Activated T-helper 1 cell treated with anti-CD3 and anti-CD28 coated beads, Interleukin-12 subunit alpha, Interleukin-12 subunit beta, Interleukin-2, Interleukin-4 antibody, amounts not matched to agents 30 ng/mL and 10 ng/mL and 1 ng/mL, durations not matched to agents 14 hours and 24 hours and 36 hours (primary cell): ENCODE measurements at places on chromosomes 6 and 20.

- DNase-seq, result no peak
- H3K27me3 ChIP-seq, result peaks cover 9% of the 10 kb centered on the region
- peaks cover 15% of the 10 kb centered on the region for H3K36me3 ChIP-seq
- H3K4me3 ChIP-seq, result no peak overlapping the region
Measured at GRCh38 chr20:62675877-62676260, 32.8 kb upstream of the NTSR1 start.

- no peaks in the 10 kb centered on the region for H3K4me1 ChIP-seq
- DNase-seq, result no peak
- no peak overlapping the region for H3K4me3 ChIP-seq
- peaks cover 2% of the 10 kb centered on the region for H3K27me3 ChIP-seq
- no peak overlapping the region for H3K27ac ChIP-seq
- H3K36me3 ChIP-seq, result no peaks in the 10 kb centered on the region
Measured at GRCh38 chr6:47852727-47853126, 70.9 kb downstream of the OPN5 start.

DNA sequence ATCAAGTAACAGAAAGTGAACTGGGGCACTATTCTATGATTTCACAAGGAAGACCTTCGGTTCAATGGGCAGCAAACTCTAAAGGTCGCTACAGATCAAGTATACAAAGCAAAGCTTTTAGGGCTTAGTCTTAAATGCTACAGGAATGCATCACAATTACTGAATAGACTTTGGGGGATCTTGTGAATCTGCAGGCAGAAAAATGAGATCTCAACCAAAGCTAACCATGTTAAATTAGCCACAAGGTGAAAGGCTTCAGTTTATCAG, 98.0 kb upstream of the TMEM30A start:
- no peak for DNase-seq
- H3K27ac ChIP-seq, result no peak overlapping the region
- H3K36me3 ChIP-seq, result no peaks in the 10 kb centered on the region
- H3K4me3 ChIP-seq, result no peak overlapping the region
- H3K4me1 ChIP-seq, result no peaks in the 10 kb centered on the region

GRCh38 chr20:50572938-50573777, 63.0 kb downstream of the PTPN1 start:
- H3K36me3 ChIP-seq, result peaks cover 61% of the 10 kb centered on the region
- H3K4me1 ChIP-seq, result peaks cover 58% of the 10 kb centered on the region

GRCh38 chr6:166736634-166737033, 109.6 kb upstream of the RPS6KA2 start:
- no peak overlapping the region for H3K27ac ChIP-seq
- no peak overlapping the region for H3K4me3 ChIP-seq
- H3K36me3 ChIP-seq, result no peaks in the 10 kb centered on the region
- DNase-seq, result no peak

DNA sequence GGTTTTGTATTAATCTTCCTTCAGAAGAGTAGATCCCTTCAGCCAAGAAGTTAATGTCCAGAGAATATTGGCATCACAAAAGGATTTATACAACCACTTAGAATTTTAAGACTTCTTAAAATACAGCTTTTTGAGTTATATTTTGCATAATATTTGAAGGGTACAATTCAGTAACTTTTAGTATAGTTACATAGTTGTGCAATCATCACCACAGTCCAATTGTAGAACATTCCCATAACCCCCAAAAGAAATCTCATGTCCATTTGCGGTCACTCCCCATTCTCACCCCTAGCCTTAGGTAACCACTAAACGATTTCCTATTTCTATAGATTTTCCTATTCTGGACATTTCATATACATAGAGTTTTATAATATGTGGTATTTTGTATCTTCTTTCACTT, 126.4 kb downstream of the MAP3K4 start:
- no peak overlapping the region for H3K4me3 ChIP-seq
- H3K27ac ChIP-seq, result no peak overlapping the region
- peaks cover 2% of the 10 kb centered on the region for H3K4me1 ChIP-seq
- DNase-seq, result no peak
- H3K27me3 ChIP-seq, result no peaks in the 10 kb centered on the region

- no peak overlapping the region for H3K27ac ChIP-seq
- H3K27me3 ChIP-seq, result peaks cover 5% of the 10 kb centered on the region
- H3K4me1 ChIP-seq, result peaks cover 2% of the 10 kb centered on the region
Measured at GRCh38 chr6:139510040-139510790, 135.8 kb upstream of the CITED2 start.

- peaks cover 8% of the 10 kb centered on the region for H3K4me1 ChIP-seq
- H3K27ac ChIP-seq, result no peak overlapping the region
- peaks cover 74% of the 10 kb centered on the region for H3K27me3 ChIP-seq
- H3K4me3 ChIP-seq, result no peak overlapping the region
Measured at GRCh38 chr6:167714152-167714551, 112.6 kb upstream of the AFDN start.

DNA sequence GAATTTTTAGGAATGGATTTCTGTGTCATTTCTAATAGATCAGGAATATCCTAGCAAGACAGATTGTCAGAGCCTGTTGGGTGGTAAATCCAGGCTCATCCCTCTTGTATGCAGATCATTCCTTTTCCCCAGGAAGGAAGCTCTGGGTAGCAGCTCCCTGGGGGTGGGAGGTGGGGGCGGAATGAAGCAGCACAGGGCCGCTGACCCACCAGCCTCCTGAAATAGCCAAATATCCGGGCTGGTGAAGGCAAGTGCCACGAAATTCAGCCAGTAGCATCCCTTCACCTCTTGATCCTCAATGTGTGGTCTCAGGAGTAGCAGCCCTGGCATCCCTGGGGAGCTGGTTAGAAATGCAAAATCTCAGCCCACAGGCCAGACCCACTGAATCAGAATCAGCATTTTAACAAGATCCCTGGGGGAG, 256.9 kb downstream of the LRFN2 start:
- H3K4me1 ChIP-seq, result peaks cover 42% of the 10 kb centered on the region
- no peak for DNase-seq
- H3K4me3 ChIP-seq, result no peak overlapping the region
- H3K36me3 ChIP-seq, result no peaks in the 10 kb centered on the region
- H3K27ac ChIP-seq, result no peak overlapping the region

DNA sequence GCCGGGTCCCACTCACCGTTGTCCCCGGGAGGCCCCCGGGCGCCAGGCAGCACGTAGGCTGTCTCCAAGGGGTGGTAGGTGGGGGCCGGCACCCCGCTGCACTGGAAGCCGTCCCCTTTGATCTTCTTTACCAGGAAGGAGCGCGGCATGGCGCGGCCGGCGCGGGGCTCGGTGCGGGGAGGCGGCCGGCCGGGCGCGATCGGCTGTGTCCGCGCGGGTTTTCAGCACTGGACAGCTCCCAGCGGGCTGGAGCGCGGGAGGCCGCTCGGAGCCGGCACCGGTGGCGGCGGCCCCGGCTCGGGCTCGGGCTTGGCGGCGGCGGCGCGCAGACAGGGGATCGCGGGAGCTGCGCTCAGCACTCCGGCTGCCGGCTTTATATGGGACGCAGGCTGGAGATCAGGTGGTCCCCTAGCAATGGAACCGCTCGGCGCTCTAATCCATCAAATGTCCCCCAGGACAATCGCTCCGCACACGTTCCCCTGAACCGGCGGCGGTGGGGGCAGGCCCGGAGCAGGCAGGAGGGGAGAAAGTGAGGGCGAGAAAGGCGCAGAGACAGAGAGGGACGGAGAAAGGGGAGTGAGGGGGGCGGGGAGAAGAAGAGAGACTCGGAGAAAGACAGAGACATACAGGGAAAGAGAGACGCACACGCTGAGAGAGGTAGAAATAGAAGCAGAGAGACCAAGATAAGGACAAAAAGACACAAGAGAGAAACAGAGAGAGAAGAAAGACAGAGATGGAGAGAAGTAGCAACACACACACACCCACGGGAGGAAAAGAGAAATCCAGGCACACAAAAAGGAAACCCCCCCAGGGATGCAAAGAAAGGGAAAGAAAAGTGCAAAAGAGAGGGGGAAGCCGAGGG, at the start of gene SCRT2:
Gene SCRT2, minus strand, starts transcription at position 350 of the 862 bp plus-strand sequence. Its CDS starts 201 bp downstream, at position 149.
- peaks cover 48% of the 10 kb centered on the region for H3K27me3 ChIP-seq
- peak; percentile 58 for DNase-seq
- peaks cover 6% of the 10 kb centered on the region for H3K4me1 ChIP-seq

GRCh38 chr6:13370623-13371022, 42.3 kb upstream of the TBC1D7 start:
- H3K27me3 ChIP-seq, result no peaks in the 10 kb centered on the region
- H3K4me3 ChIP-seq, result no peak overlapping the region
- no peak for DNase-seq
- no peak overlapping the region for H3K27ac ChIP-seq
- H3K4me1 ChIP-seq, result peaks cover 22% of the 10 kb centered on the region

- H3K4me1 ChIP-seq, result peaks cover 16% of the 10 kb centered on the region
- no peaks in the 10 kb centered on the region for H3K27me3 ChIP-seq
- H3K27ac ChIP-seq, result no peak overlapping the region
- no peak overlapping the region for H3K4me3 ChIP-seq
Measured at GRCh38 chr6:154161689-154162088, 122.6 kb downstream of the OPRM1 start.

- H3K36me3 ChIP-seq, result no peaks in the 10 kb centered on the region
- no peak overlapping the region for H3K4me3 ChIP-seq
- H3K27ac ChIP-seq, result no peak overlapping the region
- no peaks in the 10 kb centered on the region for H3K4me1 ChIP-seq
- no peaks in the 10 kb centered on the region for H3K27me3 ChIP-seq
Measured at GRCh38 chr20:24667689-24668383, 198.4 kb downstream of the SYNDIG1 start.

DNA sequence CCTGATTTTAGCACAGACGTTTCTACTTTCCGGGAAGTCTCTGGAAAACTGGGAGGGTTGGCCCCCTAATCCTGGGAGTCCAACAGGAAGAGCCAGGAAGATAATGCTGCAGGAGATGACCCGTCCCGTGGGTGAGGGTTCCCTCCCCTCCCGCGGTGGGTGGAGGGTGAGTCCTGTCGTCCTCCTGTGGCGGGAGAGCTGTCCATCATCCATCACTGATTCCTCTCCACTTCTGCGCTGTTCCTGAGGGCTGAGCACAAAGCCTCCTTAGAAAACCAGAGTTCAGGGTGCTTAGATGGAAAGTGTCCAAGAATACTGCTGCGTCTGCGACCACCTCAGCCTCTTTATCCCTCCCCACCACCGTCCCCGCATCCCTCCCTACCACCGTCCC, 6.1 kb upstream of the CCR6 start:
- DNase-seq, result no peak
- no peak overlapping the region for H3K27ac ChIP-seq
- H3K4me3 ChIP-seq, result no peak overlapping the region
- no peaks in the 10 kb centered on the region for H3K4me1 ChIP-seq
- H3K27me3 ChIP-seq, result peaks cover 8% of the 10 kb centered on the region

DNA sequence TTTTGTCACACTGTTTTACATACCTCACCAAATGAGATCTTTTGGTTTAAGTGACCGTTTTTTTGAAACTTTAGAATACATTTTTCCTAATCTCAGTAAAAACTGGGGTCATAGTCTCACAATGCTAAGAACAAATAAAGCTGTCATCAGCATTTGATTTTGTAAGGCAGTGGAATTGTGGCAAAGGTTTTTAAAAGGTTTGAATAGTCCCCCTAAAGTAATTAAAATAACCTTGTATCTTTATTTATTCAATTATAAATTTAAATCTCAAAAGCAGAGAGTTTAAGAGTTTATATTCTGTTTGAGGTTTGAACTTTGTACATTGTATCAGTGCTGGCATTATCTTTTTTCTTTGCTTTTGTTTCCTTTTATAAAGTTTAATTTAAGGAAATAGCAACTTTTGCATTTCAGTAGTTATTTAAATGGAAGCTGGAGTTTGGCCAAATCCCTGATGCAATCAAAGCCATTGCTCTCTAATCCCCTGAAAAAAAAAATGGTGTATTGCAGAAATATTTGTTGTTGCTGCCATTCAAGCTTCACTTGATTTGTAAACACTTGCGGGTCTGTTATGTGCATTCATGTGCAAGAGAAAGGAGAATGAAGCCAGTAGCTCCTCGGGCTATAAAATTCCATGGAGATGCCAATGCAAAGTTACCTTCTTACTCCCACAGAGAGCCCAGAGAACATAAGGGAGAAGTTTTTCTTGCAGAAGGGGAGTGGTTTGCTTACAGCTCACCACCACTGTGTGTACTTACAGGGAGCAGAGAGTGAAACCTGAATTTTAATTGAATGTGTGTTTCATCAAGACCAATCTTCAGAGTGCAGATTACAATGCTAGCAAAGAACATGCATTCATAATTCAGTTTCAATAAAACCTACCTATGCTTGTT, 391.8 kb downstream of the ARHGAP18 start:
- H3K4me3 ChIP-seq, result no peak overlapping the region
- peaks cover 15% of the 10 kb centered on the region for H3K27me3 ChIP-seq
- H3K27ac ChIP-seq, result no peak overlapping the region
- no peaks in the 10 kb centered on the region for H3K4me1 ChIP-seq
- H3K36me3 ChIP-seq, result no peaks in the 10 kb centered on the region

GRCh38 chr6:42017021-42017643, 33.2 kb upstream of the TAF8 start:
- H3K4me3 ChIP-seq, result peak overlapping the region; percentile 69
- H3K27ac ChIP-seq, result peak overlapping the region; percentile 90
- DNase-seq, result no peak
- peaks cover 23% of the 10 kb centered on the region for H3K36me3 ChIP-seq
